ENCODE measurements at places on chromosomes 2 and 18.

DNA sequence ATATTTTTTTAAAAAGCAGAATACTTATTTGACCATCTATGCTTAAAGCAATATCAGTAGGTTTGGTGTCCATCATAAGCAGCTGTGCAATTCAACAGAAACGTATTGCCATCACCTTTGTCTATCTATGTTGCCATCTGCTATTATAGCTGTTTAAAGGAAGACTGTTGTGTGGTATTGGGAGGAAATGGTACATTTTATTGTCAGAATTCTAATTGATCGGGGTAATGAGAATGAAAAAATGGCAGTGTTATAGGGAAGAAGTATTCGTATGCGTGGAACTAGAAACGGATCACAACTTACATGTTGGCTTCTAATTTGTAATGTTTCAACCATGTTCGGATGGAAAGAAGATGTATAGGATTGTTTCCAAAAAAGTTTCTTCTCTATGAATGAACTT lies 90.3 kb upstream of the RANBP2 start:
- no peak for DNase-seq

DNA sequence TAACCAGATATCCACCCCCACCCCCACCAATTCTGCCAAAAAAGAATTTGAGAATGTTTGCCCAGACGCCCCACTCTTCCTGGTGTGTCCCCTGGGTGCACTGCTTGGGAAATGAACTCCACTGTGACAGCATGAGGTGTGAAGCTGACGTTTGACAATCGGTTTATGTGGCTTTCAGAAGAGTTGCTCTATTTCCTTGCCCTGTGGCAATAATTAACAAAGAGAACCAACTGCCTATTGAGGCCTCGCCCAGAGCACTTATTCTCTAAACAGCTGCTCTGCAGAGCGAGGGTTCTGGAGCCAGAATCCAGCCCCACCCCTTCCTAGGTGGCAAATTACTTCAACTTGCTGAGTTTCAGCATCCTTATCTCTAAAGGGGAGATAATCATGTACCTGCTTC lies 115.8 kb upstream of the SIX3 start:
- DNase-seq, result no peak

- no peak for DNase-seq
Observed at GRCh38 chr2:162123806-162124758, 28.0 kb downstream of the GCG start.

- DNase-seq, result no peak
Observed at GRCh38 chr2:17581831-17582230, 41.3 kb downstream of the VSNL1 start.

- DNase-seq, result no peak
Observed at GRCh38 chr2:2244508-2244907, 86.6 kb downstream of the MYT1L start.

DNA sequence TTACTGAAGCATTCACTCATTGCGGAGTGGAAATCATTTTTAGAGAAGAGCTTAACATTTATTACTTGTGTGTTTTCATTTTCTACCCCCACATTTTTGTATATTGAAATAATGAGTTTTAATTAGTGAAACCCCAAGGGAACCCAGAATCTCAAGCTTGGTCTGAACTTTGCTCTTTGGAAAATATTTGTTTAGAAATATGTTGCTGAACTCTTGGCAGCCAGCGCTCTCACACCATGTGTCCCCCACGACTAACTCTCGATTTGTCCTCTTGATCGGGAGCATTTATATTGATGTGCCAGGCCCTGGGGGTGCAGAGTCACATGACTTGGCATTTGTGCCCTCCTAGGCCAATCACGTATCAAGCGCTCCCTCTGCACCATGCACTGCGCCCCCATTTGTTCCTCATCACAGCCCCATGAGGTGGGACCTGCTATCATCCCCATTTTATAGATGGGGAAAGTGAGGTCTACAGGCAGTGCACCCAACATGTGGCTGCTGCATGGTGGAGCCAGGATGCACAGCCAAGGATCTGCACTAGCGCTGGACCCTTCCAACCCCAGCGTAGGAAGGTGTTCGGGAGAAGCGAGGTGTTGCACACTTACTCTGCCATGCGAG lies 149.7 kb downstream of the NCK2 start:
- DNase-seq, result no peak

- DNase-seq, result no peak
Observed at GRCh38 chr2:191612496-191612895, 65.4 kb upstream of the NABP1 start.

- no peak for DNase-seq
Observed at GRCh38 chr2:108267101-108267500, 21.6 kb upstream of the SULT1C2 start.

DNA sequence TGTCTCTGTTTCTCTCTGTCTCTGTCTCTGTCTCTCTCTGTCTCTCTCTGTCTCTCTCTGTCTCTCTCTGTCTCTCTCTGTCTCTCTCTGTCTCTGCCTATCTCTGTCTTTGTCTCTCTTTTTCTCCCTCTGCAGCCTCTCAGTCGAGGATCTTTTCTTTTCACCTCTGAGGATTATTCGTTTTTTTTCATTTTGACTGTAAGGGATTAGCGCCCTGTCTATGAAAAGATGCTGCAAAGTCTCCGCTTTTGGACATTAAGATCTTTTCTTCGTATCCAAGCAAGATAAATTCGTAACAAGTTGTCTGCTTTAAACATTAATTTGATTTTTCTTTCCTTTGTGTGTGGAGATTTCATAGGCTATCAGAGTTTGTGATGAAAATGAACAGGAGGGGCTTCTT lies 191.2 kb upstream of the TPO start:
- DNase-seq, result no peak

DNA sequence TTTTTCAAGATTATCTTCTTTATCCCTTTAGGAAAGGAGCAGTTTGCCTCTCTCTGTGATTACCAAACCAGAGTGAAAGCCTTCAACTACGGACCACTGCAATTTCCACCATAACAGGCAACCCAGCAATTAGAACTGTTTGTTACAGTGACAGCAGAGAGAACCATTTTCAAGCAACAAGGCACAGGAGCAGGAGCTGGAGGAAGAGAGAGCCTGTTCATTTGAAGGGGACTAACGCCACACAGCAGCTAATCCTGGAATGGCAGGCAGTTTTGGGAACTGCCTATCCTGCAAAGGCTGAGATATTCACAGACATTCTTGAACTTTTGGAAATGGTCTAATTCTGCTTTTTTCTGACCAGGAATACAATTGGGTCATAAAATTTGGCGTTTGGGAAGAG lies 1541.9 kb upstream of the PIK3C3 start:
- DNase-seq, result no peak

DNA sequence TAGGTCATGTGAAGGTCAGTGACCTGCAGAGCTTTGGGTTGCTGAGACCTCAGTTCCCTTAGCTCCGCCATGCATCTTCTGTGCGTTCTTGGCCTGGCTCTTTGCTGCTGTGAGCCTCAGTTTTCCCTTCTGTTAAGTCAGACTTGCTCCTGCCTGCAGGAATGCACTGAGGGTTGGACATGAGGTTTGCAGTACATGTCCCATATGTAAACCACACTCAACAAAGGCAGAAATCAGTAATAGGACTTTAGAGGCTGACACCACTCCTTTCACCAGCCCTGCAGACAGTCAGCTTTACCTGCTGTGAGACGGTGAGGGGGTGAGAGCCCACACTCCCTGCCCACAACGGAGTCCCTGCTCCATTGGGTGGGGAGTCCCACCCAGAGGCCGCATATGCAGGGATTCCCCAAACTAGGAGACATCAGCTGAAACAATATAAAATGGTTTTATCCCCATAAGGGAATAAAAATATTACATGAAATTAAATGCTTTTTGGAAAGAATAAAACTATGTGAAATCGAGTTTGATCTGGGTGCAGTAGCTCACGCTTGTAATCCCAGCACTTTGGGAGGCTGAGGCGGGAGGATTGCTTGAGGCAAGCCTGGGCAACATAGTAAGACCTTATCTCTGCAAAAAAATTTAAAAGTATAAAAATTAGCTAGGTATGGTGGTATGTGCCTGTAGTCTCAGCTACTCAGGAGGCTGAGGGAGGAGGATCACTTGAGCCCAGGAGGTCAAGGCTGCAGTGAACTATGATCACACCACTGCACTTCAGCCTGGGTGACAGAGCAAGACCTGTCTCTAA lies 55.1 kb downstream of the MYO7B start:
- no peak for DNase-seq

- DNase-seq, result peak; percentile 19
Observed at GRCh38 chr2:36356990-36357846, 1.6 kb downstream of the CRIM1 start.

GRCh38 chr2:201733544-201733943 lies 35.1 kb upstream of the MPP4 start:
- no peak for DNase-seq

DNA sequence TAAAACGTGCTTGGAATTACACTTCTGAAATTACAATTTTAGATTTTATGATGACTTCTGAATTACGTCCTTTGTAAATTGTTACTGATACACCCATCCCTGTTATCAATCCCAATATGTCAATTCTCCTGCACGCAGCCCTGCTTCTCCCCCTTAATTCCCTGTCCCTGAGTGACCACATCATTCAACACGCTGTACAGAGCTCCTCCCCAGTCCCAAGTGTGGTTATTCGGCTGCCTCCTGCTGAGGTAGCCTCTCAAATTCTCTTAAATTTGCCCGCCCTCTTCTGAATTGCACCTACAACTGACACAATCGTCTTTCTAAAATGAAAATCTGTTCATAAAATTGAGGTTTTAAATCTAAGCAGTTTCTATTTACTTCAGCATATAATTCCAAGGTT lies 10.1 kb downstream of the SERPINB8 start:
- no peak for DNase-seq

GRCh38 chr18:32851936-32852335 lies 79.1 kb upstream of the KLHL14 start:
- DNase-seq, result no peak

GRCh38 chr18:10182009-10182624 lies 268.3 kb downstream of the VAPA start:
- DNase-seq, result no peak

DNA sequence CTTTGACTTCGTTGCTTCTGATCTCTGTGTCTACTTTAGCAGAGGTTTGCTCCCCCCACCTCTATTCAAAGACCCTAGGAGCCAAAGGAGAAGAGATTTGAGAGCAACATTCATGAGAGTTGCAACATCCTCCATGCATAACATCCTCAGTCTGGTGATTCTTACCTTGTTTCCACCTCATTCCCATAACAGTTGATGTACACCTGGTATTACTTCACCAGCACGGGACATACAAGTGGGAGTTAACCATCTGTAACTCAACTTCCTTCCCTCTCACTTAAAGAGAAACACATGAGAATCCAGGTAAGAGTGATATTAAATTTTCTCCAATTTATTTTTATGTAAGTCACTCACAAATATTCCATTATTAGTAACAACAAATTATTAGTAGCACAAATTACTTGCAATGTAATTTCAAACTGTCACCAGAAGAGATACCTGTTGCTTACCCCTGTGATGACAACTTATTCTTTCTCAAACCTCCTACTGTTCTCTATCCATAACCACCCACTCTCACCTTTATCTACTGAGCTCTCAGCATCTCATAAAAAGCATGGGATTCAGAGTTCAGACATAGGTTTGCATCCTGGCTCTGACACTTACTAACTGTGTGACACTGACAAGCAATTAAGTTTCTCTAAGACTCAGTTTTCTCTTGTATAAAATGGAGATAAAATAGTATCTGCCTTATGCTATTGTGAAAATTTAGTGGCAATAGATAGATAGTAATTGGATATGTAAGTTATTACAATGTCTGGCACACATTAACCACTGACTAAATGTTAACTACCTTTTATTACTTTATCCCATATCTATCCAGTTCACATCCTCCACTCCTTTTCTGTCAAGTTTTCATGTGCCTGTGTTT lies 184.6 kb upstream of the SRD5A2 start:
- DNase-seq, result no peak

DNA sequence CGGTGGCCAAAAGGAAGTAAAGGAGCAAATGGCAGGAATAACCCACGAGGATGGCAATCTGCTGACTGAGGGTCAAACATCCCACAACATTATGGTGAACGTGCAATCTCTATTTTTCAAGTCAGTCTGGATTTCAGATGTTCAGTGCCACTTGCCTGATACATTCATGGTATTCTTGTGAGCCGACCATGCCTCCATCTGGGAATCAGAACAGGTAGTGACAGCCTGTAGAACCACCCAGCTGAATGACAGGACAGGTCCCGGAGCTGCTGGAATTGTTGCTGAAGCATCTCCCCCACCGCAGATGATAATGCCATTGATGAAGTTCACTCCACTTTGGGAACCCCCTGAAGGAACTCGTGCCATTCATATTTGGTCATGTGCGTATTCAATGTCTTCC lies 123.2 kb downstream of the CAPN13 start:
- DNase-seq, result no peak

DNA sequence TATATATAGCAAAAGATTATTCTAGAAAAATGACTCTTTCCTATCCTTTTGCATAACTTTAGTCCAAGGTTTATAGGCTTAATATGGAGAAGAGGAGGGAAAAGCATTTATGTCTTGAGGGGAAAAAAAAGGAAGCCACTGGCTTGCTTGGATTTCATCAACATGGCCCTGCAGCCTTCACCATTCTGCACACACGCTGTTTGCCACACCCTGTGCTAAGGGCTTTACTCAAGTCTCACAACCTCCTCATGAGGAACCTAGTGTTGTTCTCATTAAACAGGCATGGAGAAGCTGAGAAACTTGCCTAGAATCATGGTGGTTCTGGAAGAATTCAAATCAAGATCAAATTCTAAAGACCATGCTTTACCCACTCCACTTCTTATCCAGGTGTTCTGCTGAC lies 117.3 kb upstream of the TTC39C start:
- DNase-seq, result no peak

DNA sequence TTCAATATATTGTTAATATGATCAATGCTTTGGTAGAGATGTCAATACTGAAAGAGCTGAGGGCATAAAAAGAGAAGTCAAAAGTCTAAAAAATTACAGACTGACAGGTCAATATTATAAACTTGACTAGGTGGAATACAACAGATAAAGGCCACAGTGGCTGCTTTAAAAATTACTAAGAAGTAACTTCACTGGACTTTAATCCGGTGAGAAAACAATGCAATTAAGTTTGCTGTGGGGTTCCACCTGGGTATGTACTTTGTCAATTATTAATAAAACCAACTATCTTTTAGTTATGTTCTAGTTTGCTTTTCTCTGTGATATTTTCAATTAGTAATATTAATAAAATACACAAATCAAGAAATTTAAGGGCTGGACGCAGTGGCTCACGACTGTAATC lies 44.7 kb downstream of the RAPH1 start:
- DNase-seq, result no peak
